ENCODE measurements at places on chromosomes 12 and 14.

DNA sequence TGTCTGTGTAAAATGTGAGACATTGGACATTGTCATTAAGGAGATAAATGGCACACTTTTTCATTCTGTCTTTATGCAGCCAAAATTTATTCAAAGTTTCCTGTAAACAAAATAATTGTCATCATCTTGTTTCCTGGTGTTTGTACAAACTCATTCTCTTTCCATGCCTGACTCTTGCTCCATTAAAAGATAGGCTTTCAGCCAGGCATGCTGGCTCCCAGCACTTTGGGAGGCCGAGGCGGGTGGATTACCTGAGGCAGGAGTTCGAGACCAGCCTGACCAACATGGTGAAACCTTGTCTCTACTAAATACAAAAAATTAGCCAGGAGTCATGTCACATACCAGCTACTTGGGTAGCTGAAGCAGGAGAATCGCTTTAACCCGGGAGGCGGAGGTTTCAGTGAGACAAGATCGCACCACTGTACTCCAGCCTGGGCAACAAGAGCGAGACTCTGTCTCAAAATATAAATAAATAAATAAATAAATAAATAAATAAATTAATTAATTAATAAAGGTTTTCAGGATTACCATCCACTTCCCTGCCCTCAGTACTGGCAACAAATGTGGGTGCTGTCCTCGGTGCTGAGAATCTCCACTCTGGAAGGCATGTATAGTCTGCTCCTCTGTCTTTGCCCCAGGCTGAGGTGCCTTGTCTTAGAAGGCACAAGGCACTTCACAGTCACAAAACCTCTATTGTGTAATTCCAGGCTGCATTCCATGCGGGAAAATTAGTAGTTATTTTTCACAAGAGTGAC lies 83.2 kb downstream of the PAH start:
- peak; percentile 5 for DNase-seq

DNA sequence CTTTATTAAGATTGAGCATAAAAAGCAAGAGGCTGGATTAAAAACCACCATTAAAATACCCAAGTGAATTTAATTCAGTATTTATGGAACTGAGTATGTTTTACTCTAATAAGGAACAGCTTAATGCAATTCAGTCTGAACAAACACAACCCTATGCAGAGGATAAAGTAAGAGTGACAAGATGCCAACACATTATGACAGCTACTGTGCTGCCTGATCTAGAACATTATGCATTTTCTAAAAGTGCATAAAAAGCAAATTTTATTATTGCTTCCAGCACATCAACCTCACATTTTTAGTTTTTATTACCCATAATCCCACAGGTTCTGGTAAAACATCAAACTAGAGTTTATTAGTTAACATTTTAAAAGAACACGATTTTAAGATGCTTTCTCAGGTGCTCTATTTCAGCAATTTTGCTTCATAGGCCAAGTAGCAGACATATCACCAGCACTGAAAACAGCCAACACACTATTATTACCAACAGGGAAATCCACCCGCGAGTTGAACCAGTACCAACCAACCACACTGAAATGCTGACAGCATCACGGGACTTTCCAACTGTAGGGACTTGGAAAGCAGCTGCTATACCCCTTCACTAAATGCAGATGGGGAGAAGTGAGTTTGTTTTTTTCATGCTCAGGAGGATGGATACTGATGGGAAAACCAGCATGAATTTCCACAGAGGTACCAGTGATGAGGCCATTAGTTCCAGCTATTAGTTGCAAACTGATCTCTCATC lies 372.1 kb downstream of the KCNH5 start:
- no peak for DNase-seq

DNA sequence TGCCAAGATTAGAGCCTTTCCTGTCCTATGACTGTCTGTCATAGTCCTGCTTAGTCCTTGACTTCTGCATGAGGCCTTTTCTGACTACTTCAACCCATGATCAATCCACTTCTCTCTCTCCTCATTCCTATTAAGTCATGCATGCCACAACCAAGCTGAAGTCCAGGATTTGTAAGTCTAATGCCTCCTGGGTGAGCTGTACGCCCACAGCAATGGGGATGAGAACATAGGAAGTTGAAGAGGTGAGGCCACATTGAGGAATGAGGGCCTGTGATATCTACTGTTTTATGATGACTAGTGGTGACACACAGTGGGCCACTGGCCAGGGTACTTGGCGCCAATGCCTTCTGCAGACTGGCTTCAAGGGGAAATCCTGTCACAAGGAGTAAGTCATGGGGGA lies 994.1 kb upstream of the TMEM132C start:
- no peak for DNase-seq

- DNase-seq: no peak
Measured at GRCh38 chr12:103901518-103902173, 28.6 kb upstream of the HSP90B1 start.

DNA sequence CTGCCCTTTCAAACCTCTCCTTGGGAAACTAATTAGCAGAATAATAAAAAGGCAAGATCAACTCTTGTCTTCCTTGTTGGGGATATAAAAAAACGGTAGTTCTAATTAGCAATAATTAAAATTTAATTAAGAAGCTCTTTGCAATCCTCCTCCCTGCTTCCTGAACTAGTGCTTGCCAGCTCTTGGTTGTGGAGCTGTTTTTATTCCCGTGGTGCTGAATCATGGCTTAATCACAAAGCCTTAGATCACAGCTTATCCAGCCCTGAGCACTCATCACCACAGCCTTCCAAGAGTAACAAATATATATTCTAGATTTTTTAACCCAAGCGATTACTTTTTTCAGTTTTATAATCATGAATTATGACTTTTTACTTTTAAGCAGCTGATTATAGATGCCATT lies 63.2 kb upstream of the INSM2 start:
- peak; percentile 21 for DNase-seq

Data from hematopoietic multipotent progenitor cell treated with erythropoietin and hydrocortisone succinate and interleukin-3 and kit ligand, for 6 days (in vitro differentiated cells).